ENCODE measurements at places on chromosomes 7 and 10.

- DNase-seq, result no peak
Measured at GRCh38 chr10:44948642-44949041, 11.0 kb upstream of the RASSF4 start.

DNA sequence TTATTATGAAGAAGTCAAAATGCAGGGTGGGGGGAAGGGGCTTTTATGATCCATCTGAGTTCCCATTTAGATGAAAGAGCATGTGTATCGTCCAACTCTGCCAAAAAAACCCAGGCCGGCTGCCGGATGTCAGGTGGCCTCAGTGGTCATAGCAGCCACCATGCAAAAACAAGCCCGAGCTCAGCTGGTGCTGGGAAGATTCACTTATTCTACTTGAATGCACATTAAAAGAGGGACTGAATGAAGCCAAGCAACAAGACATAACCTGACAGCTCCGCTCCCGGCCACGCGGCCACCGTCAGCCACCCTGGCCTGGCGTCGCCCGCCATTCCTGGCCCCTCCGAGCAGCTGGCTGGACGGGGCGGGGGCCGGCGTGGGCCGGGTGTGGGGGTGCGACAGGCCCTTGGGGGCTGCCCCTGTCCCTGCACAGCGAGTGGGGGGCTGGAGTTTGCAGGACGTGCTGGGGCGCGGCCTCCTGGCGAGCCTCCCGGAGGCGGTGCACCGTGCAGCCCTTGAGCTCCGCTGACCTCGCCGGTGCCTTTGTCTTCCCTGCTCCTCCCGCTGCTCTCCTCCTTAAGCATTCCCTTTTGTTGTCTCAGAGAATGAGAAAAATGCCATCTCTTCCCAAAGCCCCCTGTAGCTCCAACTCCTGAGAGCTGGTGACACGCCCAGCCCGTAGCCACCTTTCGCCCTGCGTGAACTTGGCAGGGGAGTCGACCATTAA is 67.8 kb downstream of the EBF3 start:
- no peak for DNase-seq

DNA sequence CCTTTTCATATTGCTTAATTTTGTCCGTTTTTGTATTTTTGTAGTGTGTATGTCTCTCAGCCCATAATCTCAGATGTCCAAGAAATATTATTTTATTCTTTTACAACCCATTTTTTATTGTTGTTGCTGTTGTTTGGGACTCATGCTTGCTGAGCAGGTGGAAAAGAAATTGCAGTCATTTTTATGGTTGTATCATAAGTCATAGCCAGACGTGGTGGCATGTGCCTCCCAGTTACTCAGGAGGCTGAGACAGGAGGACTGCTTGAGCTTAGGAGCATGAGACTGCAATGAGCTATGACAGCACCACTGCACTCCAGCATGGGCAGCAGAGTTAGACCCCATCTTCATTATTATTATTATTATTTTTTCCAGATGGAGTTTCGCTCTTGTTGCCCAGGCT is 117.8 kb downstream of the EPC1 start:
- no peak for DNase-seq

DNA sequence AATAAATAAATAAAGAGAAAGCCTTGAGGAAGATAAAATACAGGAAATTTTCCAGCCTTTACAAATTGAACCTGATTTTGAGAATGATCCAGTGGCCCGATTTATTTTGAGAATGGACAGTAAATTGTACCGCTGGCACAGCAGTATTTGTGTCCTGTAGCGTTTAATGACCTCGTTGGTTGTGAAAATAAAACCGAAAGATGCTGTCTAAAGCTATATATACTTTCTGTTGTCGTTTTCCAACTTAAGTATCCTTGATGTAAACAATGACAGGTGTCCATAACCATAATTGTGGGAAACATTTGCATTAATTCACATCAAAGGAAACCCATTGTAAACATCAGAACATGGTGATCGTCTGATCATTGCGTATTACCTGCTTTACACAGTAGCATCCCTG is 38.8 kb downstream of the TBXAS1 start:
- DNase-seq, result no peak

DNA sequence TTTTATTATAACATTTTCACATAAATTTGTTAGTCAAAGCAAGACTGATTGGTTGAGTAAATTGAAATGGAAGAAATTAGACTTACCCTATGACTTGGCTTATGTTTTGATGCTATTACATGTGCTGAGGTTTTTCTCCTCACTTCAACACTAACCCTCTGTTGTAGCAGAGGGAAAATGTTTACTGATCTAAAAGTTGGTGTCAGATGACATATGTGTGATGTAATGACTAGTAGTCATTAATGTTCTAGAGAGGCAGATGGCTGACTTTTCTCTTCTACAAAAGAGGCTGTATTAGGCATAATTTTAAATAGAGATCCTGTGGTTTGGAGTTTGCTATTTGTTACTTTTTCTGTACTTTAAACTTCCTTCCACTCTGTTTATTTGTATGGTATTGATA is 266.0 kb downstream of the BBS9 start:
- DNase-seq, result no peak

- no peak for DNase-seq
Measured at GRCh38 chr7:116499168-116500077, at the start of gene CAV2. CAV2 (plus strand) TSS chr7:116499738; CDS start chr7:116499782, 44 bp downstream.

Measured in T-helper 9 cell (primary cell).